ENCODE measurements at places on chromosomes 2 and 18.

DNA sequence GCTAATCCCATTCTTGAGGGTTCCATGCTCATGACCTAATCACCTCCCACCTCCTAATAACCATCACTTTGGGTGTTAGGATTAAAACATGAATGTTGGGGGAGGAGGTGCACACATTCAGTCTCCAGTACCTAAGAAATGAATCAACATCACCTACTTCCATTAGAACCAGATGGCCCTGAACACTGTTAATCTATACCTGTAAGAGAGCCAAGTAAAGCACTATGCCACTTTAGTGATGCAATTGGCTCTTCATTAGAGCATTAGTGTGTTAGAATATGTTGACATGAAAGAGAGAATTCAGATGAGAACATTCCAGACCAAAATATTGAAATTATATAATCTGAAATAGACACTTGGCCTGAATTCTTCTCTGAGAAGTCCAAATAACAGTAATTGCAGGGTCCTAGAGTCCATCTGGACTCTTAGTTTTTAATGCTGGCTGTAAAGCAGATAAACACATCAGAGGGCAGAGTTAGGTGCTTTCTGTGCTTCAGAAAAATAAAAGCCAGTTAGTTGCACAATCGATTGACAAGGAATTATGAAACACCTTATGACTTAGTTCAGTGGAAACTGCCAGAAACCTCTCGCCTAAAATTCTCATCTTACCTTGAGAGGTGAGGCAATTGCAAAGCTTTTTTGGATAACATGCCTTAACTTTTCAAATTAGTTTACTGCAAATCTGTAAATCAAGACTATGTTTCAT is 923.7 kb downstream of the SLC4A3 start:
- no peak for DNase-seq

GRCh38 chr2:43075054-43075593 is 151.3 kb downstream of the ZFP36L2 start:
- no peak for DNase-seq

DNA sequence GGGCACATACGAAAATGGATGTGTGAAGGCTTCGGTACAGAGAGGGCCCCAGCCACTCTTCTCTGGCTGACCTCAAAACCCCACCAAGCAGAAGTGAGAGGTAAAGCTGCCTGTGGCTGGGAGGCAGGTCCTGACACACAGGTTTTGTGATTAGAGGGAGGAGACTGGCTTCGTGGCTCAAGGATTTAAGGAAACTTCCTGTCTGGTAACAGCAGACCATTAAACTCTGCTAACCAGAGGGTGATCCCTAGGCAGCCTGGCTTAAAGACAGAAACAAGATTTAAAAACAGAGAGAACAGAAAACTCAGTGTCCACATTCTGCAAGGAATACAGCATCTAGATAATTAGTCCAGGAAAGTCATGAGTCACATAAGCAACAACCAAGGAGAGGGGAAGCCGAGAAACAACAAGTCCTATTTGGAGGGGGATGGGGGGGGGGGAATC is 101.9 kb downstream of the NFATC1 start:
- no peak for DNase-seq

DNA sequence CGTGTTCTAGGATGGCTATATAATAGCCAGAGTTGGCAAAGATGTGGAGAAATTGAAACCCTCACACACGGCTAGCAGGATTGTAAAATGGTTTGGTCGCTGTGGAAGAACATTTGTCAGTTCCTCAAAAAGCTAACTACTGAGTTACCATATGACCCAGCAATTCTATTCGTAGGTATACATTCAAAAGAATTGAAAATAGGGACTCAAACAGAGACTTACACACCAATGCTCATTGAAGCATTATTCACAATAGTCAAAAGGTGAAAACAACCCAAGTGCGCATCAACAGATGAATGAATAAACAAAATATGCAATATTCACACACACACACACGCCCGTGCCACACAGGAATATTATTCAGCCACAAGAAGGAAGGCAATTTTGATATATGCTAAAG is 98.7 kb downstream of the PLA2R1 start:
- DNase-seq, result no peak

DNA sequence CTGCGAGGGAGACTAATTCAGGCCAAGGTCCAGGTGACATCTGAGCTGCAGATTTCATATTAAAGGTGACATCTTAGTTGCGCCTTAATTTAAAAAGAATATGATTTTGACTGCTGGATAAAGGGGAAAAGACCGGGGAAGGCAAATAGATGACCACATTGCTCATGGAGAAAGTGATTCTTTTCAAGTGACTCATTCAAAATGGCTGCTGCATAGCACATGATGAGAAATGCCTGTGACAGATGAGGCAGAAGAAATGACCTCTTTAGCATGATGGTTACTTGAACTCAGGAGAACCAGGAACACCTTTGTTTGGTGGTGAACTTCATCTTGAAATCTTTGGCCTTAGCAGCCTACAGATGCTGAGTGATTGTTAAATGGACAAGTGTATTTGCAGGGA is 385.8 kb upstream of the TRIB2 start:
- DNase-seq, result no peak

DNA sequence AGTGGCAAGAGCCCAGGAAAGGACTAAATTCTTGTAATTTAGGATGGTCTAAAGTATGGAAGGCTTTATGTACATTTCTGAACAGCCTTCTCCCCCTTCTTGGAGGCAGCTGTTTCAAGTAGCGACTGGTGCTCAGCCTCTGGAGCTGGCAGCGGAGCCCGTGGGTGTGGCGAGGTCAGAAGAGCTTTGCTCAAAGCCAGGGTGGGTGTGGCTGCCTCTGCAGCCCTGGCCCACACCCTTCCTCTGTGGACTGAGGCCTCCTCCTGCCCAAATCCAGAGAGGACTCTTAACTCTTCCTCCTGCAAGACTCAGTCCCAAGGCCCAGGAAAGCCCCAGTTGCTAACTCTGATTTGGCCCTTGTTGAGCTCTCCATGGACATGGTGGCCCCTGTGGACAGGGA is 202.1 kb upstream of the REV1 start:
- DNase-seq, result no peak

GRCh38 chr2:19688059-19688458 is 213.7 kb downstream of the TTC32 start:
- DNase-seq, result no peak

DNA sequence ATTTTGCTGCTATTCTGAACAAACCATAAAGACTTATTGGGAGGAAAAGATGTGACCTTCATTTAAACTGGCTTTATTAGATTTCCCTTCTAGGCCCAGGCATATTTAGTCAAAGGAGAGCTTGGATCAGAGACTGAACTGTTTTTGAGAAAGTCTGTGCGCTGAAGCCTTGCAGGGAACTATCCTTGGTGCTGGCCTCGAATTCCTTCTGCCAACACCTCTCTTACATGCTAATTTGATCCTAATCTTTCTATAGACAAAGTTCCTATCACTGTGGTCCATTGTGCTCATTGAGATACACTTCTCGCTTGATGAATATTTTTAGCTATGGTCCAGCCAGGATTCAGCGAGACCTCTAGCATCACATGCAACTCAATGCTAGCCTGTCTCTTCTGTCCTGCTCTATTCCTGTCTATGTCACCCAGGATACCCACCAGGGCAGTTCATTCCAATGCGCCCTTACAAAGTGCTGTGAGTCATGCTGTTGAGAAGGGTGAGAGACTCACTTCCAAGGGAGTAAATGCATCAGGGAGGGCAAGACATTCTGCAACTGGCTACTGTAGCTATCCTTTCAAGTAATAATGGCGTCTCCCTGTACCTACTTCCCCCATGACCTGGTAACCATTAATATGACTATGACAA is 356.7 kb upstream of the LYPD1 start:
- no peak for DNase-seq

DNA sequence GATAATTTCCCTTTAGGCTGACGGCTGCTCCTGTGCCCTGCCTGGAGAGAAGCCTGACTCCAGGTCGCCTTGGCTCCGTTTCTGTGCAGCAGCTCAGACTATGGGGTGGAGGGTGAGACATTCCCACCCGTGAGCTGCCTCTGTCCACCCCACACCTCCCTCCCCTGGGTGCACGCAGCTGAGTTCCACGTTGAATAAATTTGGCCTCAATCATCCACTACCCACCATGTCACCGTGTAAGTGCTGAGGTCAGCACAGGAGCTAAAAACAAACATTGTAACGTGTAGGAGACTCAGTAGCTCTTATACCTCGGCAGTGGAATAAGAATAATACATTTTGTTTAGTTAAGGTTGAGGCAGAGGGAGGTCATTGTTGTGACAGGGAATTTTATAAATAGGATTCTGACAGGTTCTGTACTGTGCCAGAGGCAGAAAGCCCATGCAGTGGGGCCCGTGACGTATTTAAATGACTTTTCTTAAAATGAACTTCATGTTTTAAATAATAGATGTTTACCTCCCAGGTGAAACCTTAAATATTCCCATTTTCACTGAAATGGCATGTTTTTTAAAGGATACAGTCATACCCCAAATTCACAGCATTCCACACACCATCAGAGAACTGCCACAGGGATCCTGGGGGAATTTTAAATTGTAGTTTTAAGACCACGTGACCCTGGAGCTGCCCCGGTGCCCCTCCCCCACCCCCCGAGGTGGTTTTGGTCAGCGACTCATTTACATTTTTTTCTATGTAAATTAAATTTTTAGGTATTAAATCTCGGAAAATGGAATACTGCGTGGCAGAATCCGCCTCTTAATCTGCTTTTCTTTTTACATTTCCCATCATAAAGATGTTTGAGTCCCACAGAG is 50.2 kb downstream of the NFATC1 start:
- no peak for DNase-seq

DNA sequence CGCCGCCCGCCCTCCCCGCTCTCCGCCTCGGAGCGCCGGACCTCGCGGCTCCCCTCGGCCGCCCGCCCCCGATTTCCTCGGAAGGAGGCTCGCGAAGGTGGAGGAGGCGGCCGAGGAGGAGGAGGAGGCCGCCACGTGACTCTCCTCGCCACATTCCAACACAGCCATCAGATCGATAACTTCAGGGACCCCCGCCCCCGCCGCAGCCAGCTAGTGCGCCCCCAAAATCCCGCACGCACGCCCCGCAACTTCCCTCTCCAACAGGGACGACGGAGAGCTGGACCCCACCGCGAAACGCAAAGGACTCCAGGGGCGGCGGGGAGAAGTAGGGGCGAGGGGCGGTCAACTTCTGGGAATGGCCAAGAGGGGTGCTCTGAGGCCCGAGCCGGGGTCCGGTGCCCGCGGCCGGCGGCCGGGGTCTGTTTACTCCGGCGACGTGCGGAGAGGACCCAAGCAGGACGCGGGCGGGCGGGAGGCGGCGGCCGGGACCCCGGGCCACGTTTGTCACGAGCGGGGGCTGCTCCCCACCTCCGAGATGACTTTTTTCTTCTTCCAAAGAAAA is 2.0 kb downstream of the ZNF521 start:
- DNase-seq, result no peak

DNA sequence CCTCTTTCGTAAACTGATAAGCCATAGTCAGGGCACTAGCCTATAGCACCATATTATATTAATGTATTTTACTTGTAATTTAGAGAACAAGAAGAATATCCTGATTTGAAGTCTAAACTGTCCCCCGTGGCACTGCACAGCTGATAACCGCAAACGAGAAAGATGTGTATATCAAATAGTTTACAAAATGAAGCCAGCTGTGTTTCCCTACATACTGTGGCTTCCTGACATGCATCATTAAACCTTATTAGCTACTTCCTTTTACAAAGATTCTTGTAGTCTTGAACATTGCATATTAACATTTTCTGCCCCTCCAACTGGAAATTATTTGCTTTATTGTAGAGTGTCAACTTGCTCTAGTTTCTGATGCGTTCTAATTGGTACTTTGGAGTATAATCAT is 153.5 kb upstream of the NFATC1 start:
- DNase-seq, result no peak

DNA sequence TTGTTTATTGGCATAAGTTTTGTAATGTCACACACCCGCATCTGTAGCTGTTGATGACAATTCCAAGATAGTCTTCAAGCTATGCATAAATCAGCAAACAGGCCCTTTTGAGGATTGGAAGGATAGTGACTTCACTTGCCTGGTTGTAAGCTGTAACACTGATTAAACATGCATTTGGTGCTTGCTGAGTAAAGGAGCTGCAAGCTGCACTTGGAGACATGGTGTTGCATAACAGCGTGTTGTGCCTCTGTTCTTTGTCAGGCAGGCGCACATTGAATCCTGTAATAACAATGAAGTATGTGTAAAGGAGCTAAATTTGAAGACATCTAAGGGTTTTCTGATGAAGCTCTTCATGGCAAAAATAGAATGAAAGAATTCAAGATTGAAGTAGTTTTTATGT is 68.7 kb upstream of the TTC27 start:
- no peak for DNase-seq

DNA sequence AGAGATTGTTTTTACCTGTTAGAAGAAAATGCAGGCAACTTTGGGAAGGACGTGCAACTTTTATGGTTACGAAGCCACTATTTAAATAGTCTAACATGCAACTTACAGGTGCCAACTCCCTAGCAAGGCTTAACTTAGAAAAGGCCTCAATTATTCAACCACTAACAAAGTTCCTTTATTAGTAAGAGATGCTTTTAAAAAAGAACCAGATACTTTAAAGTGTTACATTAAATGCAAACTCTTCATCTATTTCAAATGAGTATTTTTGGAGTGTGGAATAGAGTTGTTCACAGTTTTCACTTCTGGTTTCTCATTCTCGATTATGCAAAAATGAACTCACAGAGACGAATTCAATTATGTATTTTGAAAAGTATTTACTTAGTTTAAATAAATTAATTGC is 51.7 kb downstream of the PELI1 start:
- no peak for DNase-seq

DNA sequence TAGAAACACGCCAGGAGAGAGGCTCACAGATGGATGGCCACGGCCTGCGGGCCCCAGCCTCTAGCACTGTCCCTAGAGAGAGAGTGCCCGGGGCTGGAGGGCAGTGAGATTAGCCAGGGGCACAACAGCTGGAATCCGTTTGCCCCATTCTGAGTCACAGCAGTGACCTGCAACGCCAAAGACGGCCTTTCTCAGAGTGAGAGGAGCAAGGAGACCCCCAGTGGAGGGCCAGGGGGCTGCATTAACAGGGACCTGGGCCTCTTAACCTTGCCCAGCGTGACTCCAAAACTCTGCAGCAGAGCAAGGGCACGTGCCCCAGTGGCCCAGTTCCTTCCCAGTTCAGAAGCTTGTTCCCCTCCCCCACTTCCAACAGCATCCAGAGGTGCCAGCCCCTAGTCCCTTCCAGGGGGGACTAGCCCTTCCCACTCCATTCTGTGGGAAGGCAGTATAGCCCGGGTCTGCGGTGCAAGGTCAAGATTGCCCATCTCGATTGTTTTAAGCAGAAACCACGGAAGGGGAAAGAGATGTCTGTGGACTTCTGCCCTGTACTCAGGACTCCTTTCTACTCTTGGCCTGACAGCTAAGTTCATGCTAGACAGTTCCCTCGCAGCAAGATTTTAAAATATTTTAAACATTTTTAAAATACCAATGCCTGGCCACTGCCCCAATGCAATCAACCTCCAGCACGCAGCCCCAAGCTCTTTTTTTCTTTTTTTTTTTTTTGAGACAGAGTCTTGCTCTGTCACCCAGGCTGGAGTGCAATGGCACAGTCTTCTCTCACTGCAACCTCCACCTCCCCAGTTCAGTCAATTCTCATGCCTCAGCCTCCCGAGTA is 50.9 kb upstream of the BIN1 start:
- DNase-seq, result no peak

GRCh38 chr18:78699499-78699898 is 280.1 kb upstream of the SALL3 start:
- no peak for DNase-seq

- no peak for DNase-seq
These were observed 27.6 kb downstream of the MRPL33 start for GRCh38 chr2:27798948-27799645.

Measured in CD4-positive, alpha-beta T cell treated with Interleukin-2 at 100 ng/mL for 4 hours (primary cell).